ENCODE measurements at places on chromosomes 1 and 21.

DNA sequence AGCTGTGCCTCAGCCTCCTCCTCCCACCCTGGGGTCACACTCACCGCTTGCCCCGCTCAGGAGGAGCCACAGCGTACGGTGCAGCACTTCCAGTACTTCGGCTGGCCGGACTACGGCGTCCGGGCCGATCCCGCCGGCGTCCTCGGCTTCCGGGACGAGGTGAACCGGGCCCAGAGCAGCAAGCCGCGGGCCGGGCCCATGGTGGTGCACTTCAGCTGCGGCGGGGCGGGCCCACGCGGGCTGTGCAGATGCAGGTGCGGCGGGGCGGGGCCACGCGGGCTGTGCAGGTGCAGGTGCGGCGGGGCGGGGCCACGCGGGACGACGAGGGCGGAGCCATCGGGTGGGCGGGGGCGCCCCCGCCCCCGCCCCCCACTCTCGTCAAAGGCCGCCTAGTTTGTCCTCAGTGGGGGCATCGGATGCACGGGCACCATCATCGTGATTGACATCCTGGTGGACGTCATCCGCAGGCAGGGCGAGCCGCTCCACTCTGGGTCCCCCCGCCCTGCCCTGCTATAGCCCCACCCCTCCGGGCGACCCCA lies 5.5 kb downstream of the RNF223 start:
- no peak for DNase-seq

DNA sequence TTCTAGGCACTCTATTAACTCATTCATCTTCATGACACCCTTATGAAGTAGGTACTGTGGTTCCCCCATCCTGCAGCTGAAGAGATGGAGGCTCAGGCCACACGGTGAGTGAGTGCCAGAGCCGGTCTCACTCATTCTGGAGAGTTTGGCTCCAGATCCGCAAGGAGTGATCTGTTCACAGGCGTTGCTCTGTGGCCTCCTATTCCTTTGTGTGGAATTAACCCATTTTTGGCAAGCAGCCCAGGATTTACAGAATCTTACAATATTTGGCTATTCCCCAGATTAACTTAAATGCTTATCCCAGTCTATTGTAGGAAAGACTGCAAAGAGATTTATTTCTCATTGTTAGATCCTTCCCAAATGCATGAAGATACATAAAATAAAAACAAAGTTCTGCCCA lies 29.6 kb downstream of the KIAA0040 start:
- DNase-seq = no peak

DNA sequence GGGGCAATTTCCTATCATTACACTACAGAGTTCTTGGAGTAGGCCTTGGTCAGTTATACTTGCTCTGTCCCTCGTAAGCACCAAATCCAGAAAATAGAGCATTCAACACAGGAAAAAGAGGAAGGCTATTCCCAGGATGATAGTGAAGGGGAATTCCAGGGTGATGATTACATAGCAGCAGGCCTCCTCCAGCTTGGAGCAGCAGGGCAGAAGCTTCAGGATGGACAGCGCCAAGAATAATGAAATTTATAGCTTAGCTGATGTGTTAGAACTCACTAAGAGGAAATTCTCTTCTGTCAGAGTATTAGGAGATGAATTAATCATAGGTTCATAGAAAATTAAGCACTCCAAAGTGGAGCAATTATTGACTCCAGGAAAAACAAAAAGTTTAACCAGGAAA lies 10.8 kb upstream of the SMAP2 start:
- no peak for DNase-seq

GRCh38 chr1:37040261-37040660 lies 5.9 kb upstream of the GRIK3 start:
- no peak for DNase-seq

DNA sequence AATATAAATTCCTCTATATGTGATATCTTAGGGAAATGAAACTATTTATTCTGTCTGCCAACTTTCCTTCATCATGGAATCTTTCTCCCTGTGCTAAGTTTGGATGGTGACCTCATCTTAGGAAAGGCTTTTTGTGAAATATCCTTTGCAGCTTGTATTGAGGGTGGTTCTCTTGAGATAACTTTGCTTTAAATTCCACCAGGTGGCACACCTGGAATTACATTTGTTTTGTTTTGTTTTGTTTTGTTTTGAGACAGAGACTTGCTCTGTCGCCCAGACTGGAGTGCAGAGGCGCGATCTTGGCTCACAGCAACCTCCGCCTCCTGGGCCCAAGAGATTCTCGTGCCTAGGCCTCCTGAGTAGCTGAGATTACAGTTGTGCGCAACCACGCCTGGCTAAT lies 7.6 kb upstream of the CD1A start:
- no peak for DNase-seq

Measured in bone marrow (tissue), 2 donors.